ENCODE measurements at places on chromosomes 16 and 17.

DNA sequence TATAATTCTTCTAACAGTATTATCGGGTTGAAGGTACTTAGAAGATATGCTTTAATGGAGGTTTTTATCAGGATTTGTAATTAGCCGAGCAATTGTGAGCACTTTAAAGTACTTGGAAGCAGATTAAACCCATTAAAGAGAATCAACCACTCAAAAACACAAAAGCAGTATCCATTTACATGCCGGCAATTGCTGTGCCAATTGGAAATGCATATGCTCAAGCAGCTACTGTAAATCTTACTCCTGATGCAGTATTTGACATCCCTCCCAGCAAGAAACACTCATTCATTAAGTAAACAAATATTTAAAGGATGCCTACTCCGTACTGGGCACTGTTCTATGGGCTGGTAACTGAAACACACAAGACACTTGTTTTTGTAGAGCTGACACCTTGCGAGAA lies 11.4 kb upstream of the CCL1 start:
- no peak overlapping the region for H3K27ac ChIP-seq
- no peaks in the 10 kb centered on the region for H3K27me3 ChIP-seq
- H3K4me1 ChIP-seq, result no peaks in the 10 kb centered on the region
- no peak for DNase-seq

GRCh38 chr17:62163847-62164246 lies 98.8 kb upstream of the MED13 start:
- H3K36me3 ChIP-seq, result no peaks in the 10 kb centered on the region
- H3K27ac ChIP-seq, result no peak overlapping the region
- H3K4me3 ChIP-seq, result no peak overlapping the region
- DNase-seq, result no peak
- H3K27me3 ChIP-seq, result no peaks in the 10 kb centered on the region
- no peaks in the 10 kb centered on the region for H3K4me1 ChIP-seq

GRCh38 chr17:82948081-82948511 lies 108.3 kb upstream of the ZNF750 start:
- H3K27ac ChIP-seq, result no peak overlapping the region
- no peaks in the 10 kb centered on the region for H3K4me1 ChIP-seq
- DNase-seq, result no peak
- no peaks in the 10 kb centered on the region for H3K27me3 ChIP-seq

DNA sequence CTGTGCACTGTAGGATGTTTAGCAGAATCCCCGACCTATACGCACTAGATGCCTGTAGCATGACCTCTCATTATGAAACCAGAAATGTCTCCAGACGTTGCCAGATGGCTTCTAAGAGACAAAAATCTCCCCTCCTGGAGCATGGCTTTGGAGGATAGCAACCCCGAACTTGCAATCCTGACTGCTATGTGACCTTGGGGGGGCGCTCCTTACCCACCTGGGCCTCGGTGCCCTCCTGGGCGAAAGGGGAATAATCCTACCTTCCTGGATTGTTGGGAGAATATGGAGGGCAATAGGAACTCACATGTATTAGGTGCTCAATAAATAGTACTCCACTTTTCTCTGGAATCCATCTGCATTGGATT lies 8.1 kb downstream of the MRM1 start:
- H3K36me3 ChIP-seq, result no peaks in the 10 kb centered on the region
- no peak overlapping the region for H3K4me3 ChIP-seq
- DNase-seq, result no peak
- H3K27ac ChIP-seq, result no peak overlapping the region
- peaks cover 19% of the 10 kb centered on the region for H3K4me1 ChIP-seq

GRCh38 chr16:54620197-54620596 lies 310.5 kb upstream of the IRX5 start:
- H3K36me3 ChIP-seq, result no peaks in the 10 kb centered on the region
- no peaks in the 10 kb centered on the region for H3K4me1 ChIP-seq
- H3K27me3 ChIP-seq, result no peaks in the 10 kb centered on the region
- no peak overlapping the region for H3K4me3 ChIP-seq
- DNase-seq, result no peak

DNA sequence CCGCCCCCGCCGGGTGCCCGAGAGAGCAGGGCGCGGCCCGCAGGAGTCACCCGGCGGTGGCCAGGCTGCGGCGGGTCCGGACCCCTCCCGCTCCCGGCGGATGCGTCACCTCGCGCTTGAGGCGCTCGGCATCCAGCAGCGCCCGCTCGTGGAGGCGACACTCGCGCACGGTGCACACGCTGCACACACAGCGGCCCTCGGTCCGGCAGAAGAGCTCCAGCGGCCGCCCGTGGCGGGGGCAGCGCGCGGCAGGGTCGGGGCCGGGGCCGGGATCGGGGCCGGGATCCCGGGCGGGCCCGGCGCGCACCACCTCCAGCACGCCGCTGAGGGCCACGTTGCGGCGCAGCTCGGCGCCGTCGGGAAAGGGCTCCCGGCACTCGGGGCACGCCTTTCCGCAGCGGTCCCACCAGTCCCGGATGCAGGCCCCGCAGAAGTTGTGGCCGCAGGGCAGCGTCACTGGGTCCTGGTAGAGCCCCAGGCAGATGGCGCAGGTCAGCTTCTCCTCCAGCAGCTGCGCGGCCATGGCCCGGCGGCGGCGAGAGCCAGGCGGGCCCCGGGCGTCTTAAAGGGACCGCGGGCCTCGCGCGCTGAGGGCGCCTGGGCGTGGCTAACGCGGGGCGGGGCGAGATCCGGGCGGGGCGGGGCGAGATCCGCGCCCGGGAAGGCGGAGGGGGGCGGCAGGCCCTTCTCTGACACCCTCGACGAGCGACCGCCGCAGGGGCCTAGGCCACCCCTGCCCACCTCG lies at the start of gene TRIM65:
TSS of gene TRIM65 (minus strand) at position 537 of the 745 bp plus-strand sequence. CDS start at position 523, 14 bp downstream.
- H3K36me3 ChIP-seq, result peaks cover 11% of the 10 kb centered on the region
- peaks cover 5% of the 10 kb centered on the region for H3K4me1 ChIP-seq
- no peaks in the 10 kb centered on the region for H3K27me3 ChIP-seq
- peak within 1 kb of the TSS; percentile 89 for H3K27ac ChIP-seq
- DNase-seq, result peak; percentile 88

DNA sequence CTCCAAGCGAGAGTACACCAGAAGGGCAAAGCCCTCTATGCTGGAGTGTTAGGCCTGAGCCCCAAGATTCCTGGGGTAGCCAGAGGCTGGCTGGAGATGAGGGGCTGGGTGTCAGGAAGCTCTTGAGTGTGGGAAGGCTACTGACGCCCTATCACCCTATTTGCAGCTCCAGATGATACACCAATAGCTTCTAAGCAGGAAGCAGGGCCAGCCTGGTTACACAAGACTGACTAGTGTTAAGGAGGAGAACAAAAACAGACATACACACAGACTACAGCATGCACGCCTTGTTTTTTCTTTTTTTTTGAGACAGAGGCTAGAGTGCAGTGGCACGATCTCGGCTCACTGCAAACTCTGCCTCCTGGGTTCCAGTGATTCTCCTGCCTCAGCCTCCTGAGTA lies 15.9 kb downstream of the POLR3K start:
- no peak overlapping the region for H3K4me3 ChIP-seq
- no peak for DNase-seq
- no peak overlapping the region for H3K27ac ChIP-seq
- no peaks in the 10 kb centered on the region for H3K4me1 ChIP-seq
- peaks cover 2% of the 10 kb centered on the region for H3K36me3 ChIP-seq
- H3K27me3 ChIP-seq, result no peaks in the 10 kb centered on the region

- DNase-seq, result peak; percentile 15
- H3K27ac ChIP-seq, result no peak overlapping the region
- no peaks in the 10 kb centered on the region for H3K36me3 ChIP-seq
Measured at GRCh38 chr16:31529108-31529936, 1.6 kb downstream of the AHSP start.
